Activated CD4-positive, alpha-beta T cell treated with anti-CD3 and anti-CD28 coated beads, Interleukin-2, amount 10 ng/mL, durations not matched to agents 7 days and 5 days (primary cell): ENCODE measurements at places on chromosomes 3 and 15. TPM values are rescaled to one million over a fixed set of nuclear protein-coding genes. Genes with fewer than 3 reads are reported as not detected.

Gene MYO1E
- 12.9 TPM for total RNA-seq

Gene CCRL2
- total RNA-seq = 5.3 TPM

Gene TJP1
- not detected for total RNA-seq

Gene SLITRK3
- total RNA-seq = not detected

DNA sequence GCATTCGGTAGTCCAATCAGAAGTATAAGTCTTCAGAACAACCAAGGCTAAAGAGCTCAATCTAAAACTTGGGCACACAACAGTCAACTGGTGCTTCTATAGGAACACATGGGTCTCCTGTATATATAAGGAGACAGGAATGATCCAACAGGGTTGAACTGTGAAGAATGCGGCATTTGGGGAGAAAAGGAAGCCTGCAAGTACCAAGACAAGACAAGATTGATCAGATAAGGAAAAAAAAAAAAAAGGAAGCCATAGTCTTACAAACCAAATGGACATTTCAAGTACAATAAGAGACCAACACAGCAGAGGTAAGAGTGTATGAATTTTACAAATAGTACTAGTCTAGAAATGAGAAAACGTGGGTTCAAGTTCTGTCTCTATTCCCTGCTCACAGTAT, 6.5 kb downstream of the CPEB1 start:
- H3K36me3 ChIP-seq = no peaks in the 10 kb centered on the region
- no peak for DNase-seq
- no peaks in the 10 kb centered on the region for H3K4me1 ChIP-seq
- H3K4me3 ChIP-seq = no peak overlapping the region
- peaks cover 72% of the 10 kb centered on the region for H3K27me3 ChIP-seq

GRCh38 chr3:197363553-197364409, 65.4 kb upstream of the DLG1 start:
- peaks cover 6% of the 10 kb centered on the region for H3K27me3 ChIP-seq
- H3K36me3 ChIP-seq = no peaks in the 10 kb centered on the region
- DNase-seq = no peak
